ENCODE measurements at places on chromosomes 12 and 14.
A peak's percentile ranks its signal among the peaks of the same experiment; 100 is the strongest.

DNA sequence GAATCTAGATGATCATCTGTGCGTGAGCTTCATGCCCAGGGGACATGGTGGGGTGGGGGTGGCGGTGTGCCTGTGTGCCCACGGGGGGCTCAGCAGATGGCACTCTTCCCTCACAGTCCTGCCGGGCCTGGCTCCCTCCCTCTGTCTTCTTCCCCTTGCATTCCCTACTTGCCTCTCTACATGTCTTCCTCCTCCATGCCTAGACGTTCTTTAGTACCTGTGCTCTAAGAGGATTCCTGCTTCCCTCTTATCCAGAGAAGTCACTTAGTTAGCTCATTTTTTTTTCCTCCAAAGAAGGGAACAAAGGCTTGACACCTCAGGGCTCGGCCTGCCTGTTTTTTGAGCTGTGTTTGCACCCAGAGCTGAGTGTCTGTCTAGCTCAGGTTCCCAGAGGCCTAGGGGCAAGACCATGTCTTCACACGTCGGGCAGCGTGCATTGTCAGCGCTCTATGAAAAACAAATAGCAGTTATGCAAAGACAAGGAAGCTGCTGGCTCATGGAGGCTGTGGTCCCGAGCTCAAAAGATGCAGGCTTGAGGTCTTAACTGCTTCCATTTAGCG, 48.8 kb downstream of the NINJ2 start:
- peak; percentile 53 for DNase-seq

DNA sequence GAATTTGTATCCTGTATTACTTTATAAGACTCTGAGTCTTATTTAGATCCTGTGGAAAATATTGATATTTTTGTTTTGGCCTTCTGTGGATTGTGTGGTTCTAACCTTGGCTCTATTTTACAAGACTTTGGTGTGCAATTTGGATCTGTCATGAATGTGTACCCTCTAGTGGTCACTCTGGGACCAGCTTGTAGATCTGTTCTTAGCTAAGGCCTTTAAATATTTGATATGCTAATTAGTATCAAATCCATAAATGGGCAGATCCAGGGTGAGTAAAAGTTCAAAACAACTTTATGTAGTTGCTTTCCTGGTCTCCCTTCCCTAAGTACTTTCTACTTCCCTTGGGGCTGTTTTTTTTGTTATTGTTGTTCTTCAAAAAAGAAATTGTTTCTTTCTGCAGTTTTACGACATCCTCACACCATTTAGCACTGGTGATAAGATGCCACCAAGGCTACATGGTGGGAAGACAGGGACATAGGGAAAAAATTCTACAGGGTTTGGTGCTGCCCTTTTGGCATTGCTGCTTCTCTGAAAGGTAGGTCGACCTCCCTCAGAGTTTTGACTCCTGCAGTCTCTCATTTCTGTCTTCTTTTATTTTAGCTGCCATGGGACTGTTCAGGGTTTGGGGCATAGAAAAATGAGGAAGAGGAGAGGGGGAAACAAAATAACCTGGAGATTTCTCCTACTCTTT, 238.5 kb downstream of the GPHN start:
- peak; percentile 16 for DNase-seq

DNA sequence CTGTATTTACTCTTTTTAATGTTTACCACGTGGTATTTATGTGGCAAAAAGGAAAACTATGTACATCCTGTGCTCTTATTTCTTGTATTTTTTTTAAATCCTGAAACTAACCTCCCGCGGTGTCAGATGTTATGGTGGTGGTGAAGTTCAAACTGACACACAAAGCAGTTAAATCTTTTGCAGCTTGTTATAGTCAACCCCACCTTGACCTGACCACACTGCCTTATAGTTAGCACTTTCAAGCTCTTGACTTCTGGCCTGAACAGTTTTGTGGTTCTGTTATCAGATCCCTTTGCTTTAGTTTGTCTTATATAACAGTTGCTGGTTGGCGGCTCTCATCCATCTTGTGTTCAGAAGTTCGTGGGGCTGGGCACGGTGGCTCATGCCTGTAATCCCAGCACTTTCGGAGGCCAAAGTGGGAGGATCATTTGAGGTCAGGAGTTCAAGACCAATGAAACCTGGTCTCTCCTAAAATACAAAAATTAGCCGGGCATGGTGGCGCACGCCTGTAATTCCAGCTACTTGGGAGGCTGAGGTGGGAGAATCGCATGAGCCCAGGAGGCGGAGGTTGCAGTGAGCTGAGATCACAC, 2.1 kb downstream of the UNG start:
- DNase-seq, result no peak

- DNase-seq, result no peak
Observed at GRCh38 chr12:113488322-113488721, 16.7 kb upstream of the LHX5 start.

GRCh38 chr12:90504806-90505205, 450.2 kb downstream of the CCER1 start:
- no peak for DNase-seq
